NCI-H2081 treated with DMSO at 0.1 percent for 48 hours (cell line): ENCODE measurements at places on chromosomes 3 and 15.

GRCh38 chr15:34213690-34214089 lies 3.8 kb upstream of the KATNBL1 start:
- DNase-seq, result no peak

DNA sequence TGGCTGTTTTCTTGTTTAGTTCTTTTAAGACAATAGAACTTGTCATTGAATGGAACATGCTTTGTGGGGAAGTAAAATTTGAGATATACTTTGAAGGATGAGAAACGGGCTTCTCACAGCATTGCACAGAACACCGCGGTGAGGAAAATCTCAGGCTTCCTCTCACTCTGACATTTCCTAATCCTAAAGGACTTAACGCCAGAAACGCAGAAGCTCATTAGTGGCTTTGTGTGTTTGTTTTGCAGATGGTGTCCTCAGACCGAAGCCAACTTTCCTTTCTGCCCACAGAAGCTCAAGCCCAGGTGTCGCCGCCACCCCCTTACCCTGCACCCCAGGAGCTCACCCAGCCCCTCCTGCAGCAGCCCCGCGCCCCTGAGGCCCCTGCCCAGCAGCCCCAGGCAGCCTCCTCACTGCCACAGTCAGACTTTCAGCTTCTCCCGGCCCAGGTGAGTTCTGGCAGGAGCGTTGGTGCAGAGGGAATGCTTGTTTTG lies 78.9 kb upstream of the BLM start:
- DNase-seq, result no peak

- peak; percentile 54 for DNase-seq
Measured at GRCh38 chr15:91209726-91210125, 109.7 kb downstream of the SV2B start.

GRCh38 chr3:146189519-146190173 lies 28.7 kb upstream of the PLOD2 start:
- DNase-seq, result peak; percentile 82

DNA sequence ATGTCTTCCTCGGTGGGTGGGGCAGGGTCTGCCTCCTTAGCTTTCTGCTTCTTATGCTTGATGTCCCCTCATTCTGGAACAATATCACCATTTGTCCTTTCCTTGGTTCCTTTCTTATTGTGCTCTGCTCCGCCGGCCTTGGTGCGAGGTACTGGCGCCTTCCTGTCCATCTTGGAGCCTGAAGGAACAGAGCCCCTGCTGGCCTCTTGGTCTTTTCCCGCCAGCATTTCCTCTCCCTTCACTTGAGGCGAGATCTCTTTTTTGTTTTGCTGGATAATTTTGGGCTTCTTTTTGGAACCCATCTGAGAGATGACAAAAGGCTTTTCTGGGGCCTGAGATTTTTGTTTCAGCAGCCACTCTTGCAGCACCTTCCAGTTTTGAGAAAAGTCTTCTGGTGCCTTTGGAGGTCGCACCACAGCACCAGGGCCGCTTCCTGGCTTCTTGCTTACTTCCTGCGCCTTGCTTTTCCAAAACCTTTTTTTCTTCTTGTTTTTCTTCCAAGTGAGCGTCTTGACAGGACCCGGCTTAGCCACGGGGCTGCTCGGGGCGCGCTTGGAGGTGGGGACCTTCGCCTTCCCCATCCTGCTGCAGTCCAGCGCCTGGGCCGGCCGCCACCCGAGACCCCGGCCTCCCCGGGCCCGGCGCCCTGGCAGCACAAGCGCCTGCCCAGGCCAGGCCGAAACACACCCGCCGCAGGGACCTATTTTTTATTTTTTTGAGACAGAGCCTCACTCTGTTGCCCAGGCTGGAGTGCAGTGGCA lies 127.1 kb downstream of the KLF13 start:
- no peak for DNase-seq

DNA sequence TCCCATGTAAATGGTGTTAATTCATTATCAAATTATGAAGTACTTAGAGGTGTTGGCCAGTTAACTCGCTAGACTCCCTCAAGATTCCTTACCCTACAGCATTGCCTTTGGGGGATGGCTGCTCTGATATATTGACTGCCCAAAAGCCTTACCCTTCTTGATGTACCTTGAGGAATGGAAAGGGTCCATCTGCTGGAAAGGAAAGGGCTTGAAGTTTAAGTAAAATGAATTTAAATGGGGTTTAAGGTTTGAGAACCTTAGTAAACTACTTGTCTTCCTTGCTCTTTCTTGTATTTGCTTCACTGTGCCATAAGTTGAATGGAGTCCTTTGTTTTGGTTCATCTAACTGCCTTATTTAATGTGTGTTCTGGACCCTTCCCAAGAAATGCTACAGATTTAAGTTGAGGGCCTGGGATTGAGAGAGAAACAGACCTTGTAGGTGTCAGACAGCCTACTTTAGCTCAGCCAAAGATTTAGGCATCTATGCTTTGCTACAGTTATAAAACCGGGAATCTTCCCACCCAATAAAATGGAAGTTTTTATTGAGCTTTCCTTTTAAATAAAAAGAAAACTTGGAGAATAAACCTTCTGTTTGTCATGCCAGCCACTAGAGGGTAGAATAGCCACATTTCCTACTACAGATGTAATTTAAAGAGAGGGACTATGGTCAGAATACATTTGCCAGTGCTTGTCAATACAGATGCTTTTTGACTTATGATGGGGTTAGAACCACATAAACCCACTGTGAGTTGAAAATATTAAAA lies 25.3 kb downstream of the CMSS1 start:
- peak; percentile 33 for DNase-seq

- no peak for DNase-seq
Measured at GRCh38 chr15:64029633-64030032, 16.7 kb downstream of the DAPK2 start.
